ENCODE measurements at places on chromosomes 11 and 22.
A peak's percentile ranks its signal among the peaks of the same experiment; 100 is the strongest.

DNA sequence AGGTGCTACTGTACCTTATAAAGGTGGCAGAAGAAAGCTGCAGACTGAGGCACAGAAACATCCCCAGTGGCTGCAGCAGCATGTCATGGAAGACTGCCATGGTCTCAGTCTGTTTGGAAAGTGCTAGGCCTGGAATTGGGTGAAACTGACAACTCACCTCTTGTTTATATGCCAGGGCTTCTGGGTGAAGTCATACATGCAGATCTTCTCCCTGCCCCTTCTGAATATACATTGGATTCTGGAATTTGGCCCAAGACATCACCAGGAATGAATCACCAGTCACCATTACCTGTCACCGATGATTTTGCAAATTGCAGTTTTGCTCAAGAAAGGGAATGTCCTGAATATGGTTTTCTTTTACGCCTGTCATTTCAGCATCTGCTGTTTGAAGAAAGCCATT, at the start of gene PLET1:
Gene PLET1 (minus strand): TSS at position 371 of the 400 bp plus-strand sequence. CDS start 271 bp downstream, at position 100.
- no peak for DNase-seq

GRCh38 chr22:43879901-43880540, 11.8 kb downstream of the PNPLA5 start:
- DNase-seq, result no peak

DNA sequence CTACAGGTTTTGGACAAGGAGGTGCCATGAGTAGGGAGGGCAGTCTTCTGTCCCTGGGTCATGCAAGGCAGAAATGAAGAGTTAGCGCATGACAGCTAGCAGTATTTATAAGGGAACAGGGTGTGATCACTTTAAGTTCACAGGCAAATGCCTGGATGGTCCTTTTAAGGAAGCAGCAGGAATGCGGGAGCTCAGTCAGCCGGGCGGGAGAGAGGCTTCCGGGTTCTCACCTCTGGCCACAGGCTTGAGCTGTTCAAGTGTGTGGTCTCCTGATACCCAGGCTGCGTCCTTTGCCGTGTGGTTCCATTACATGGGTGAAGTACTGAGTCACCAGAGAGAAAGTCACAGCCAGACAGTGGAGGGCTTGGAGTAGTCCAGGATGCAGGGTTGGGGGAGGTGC, 105.4 kb downstream of the BCR start:
- DNase-seq, result peak; percentile 48

DNA sequence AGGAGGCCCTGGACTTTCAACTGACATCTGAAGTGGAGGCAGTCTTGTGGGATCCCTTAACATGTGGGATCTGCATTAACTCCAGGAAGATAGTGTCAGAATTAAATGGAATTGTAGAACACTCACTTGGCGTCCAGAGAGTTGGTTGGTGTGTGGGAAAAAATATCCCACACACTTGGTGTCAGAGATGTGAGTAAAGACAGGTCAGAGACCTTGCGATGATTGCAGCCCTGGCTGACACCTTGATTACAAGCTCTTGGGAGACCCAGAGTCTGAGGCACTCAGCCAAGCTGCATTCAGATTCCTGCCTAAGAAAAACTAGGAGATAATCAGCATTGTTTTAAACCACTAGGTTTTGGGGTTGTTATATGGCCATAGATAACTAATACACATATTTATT, 7.2 kb upstream of the TPCN2 start:
- no peak for DNase-seq

GRCh38 chr22:47202819-47203553, 440.5 kb downstream of the TBC1D22A start:
- no peak for DNase-seq

DNA sequence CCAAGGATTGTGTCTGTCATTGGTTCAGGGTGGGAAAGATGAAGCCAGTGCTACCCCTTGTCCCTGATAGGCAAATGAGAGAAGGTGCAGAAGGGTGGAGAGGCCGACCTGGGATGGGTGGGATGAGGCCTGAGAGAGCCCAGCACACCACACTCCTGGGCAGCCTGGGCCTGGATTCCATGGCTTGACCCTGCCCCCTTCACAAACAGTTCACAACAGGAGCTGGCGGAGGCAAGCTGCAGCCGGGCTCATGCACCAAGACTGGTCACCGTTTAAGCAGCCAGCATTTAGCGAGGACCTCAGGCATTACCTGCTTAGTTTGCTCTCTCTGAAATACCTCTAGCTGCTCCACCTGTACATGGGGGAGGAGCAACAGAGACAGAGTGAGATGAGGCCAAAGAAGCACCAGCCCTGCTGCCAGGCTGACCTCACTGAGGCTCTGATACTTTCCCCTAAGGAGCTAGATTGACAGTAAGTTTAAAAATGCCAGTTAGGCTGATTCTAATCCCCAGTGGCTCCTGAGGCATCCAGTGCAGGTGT, 13.5 kb downstream of the IL18BP start:
- DNase-seq, result no peak

DNA sequence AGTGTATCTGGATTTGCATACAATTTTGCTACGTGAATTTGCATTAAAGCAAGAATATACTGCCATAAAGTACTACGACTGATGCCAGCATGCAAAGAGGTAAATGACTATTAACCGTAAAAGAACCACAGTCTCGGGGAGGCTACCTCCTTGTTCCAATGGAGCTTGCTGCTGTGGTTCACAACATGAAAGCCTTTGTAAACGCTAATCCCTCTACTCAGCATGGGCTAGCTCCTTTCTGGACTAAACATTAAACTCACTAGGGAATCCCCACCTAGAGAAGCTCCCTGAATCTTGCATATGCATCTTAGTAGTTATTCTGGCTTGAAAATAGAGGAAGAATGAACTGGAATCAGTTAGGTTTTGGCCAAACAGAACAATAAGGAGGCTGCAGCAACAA, 60.5 kb upstream of the ARHGAP32 start:
- DNase-seq, result no peak

DNA sequence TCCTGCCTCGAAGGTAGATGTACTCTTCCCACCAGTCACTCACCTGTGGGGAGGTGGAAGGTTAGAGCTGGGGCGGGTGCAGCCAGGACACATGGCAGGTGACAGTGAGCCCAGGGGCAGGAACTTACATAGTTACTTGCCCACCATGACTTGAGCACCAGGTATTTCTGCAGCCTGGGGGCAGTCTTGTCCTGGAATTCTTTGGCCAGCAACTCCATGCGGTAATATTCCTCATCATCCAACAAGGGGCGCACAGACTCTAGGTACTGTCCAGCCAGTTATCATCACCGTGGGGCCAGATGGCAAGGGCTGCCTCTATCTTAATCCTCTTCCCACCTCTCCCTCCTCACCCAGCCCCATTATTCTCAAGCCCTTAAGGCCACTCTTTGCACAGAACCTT, 2.2 kb downstream of the CPT1B start:
- peak; percentile 62 for DNase-seq

DNA sequence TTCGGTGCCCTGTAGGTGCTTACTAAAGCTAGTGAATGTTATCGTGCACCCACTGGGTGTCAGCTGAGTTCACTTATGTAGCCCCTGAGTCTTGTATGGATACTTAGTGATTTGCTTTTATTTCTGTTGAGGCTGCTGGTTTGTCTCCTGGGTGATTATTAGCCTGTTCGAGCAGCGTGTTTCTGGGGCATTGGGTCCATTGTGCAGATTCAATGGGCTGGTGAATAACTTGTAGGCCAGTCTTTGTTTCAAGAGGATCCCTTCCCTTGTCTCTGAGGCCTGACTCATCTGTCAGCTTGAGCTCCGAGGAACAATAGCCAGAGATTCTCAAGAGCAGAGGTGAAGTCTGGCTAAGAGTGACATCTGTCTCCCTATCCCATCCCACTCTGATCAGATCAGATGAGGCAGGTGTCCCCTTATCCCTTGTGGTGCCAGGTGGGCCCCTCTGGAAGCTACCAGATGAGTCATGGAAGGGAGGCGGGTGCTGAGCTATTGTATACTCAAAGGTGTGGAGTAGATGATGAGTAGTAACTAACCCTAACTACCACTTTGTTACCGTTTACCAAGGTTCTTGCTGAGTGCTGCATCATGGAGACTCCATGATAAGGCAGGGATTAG, 3.7 kb downstream of the MIAT start:
- no peak for DNase-seq

- DNase-seq, result no peak
Observed at GRCh38 chr11:33909552-33909951, 17.7 kb upstream of the LMO2 start.

DNA sequence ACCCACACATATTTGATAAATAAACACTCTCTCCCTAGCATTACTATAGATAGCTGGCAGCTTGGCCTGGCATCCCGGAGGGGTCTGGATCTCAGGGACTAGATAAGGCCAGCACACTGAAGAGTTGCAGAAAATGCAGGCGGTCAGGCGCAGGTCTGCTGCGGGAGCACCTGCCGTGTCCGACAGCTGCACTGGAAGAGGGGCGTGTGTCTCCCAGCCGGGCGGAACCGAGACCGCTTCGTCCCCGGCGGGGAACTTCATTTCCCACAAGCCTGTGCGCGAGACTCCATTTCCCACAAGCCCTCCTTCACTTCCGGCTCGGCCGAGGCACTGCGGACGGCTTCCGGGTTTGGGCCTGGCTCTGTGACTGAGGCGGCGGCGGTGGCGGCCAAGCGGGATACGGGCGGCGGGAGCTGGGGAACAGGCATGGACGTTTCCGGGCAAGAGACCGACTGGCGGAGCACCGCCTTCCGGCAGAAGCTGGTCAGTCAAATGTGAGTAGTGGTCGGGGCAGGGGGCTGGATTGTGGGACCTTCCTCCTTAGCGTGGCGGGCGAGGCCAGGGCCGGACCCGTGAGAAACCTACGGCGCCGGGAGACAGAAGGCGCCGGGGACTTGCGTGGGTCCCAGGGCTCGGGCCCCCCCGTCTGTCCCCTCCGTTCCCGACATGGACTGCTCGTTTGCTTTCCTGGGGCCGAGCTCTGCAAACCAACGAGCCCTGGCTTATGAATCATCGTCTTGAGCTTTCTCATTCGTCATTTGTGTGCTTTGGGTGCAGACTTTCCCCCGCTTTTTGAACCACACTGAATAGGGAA, at the start of gene MED15:
Gene MED15 (plus strand): TSS at position 358 of the 814 bp plus-strand sequence. CDS start 69 bp downstream, at position 427.
- peak; percentile 95 for DNase-seq

Data from kidney (tissue), 22 donors.